Pancreas (tissue), 10 donors: ENCODE measurements at places on chromosomes 11 and 22. TPM values are rescaled to one million over a fixed set of nuclear protein-coding genes. Genes with fewer than 3 reads are reported as not detected.
A peak's percentile ranks its signal among the peaks of the same experiment; 100 is the strongest.

GRCh38 chr11:36151933-36152580 is 137.2 kb downstream of the COMMD9 start:
- no peak for DNase-seq

DNA sequence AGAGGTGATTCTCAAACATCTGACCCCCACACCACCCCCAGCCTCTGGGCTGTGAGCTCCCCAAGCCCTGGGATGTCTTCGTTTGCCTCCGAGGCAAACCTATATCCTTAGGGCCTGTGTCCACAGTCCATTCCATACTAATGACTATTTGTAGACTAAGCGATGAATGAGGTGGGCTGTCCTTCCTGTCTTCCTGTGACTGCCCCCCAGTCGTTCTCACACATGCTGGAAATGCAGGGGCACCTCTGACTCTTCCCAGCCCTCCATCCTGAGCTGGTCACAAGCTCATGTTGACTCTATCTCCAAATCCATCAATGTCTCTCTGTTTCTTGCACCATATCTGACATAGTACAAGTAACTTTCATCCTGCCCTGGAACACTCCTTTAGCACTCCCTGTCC is 4.8 kb downstream of the ATG16L2 start:
- no peak for DNase-seq

DNA sequence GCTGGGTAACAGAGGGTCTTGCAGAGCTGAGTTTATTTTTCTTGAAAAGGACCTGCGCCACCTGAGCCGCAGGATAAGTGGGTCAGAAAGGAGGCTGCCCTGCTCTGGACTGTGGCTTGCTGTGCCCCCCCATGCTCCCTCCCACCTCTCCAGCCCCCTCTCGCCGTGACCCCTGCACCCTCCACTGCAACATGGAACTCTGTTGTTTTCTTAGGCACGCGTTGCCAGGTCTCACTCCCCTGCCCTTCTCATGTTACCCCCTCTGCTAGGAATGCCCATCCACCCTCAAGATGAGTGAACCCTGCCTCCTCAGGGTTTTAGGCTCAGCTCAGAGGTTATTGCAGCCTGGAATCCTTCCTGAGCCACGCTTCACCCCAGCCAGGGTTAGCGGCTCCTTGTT is 10.8 kb downstream of the ETS1 start:
- no peak for DNase-seq

DNA sequence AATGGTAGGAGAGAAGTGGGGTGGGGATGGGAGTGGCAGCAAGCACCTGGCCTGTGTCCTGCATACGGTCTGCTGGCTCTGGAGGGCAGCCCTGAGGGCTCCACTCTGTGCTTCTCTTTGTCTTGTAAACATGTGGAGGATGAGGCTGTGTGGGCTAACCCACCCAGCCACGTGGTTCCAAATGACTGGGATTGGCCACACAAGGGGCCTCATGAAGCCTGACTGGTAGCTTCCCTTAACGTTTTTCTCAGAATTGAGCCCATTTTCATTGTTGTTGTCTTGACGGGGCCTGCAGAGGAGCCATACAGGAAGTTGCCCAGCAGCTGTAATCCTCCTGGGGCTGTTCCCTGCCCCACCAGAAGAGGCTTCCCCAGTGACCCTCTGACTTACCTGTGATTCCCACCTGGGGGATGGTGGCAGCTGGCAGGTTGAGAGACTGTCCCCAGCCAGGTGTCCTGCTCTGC is 18.0 kb downstream of the DERL3 start:
- peak; percentile 15 for DNase-seq

- DNase-seq, result no peak
These were observed 110.5 kb upstream of the THY1 start for GRCh38 chr11:119533462-119533861.

- DNase-seq, result peak; percentile 64
These were observed 27.8 kb upstream of the AMOTL1 start for GRCh38 chr11:94740083-94741021.

- DNase-seq, result no peak
These were observed 41.2 kb upstream of the ANO5 start for GRCh38 chr11:22151649-22152197.

DNA sequence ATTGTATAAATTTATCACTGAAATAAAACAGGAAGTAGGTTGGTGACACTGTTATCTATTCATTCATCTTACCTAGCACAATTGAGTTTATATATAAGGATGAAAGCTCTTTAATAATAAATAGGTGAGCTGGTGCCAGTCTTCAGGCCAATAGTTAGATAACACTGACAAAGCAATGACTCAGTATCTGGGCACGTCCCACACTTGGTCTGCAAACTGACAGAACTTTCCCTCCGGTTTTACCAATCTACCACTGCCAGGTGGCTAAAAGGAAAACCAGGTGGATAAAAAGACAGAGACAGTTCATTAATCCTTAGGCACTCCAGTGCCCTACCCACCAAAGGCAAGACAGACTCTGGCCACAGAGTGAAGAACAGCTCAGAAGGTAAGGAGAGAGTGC is 17.6 kb downstream of the DDB1 start:
- DNase-seq, result no peak

DNA sequence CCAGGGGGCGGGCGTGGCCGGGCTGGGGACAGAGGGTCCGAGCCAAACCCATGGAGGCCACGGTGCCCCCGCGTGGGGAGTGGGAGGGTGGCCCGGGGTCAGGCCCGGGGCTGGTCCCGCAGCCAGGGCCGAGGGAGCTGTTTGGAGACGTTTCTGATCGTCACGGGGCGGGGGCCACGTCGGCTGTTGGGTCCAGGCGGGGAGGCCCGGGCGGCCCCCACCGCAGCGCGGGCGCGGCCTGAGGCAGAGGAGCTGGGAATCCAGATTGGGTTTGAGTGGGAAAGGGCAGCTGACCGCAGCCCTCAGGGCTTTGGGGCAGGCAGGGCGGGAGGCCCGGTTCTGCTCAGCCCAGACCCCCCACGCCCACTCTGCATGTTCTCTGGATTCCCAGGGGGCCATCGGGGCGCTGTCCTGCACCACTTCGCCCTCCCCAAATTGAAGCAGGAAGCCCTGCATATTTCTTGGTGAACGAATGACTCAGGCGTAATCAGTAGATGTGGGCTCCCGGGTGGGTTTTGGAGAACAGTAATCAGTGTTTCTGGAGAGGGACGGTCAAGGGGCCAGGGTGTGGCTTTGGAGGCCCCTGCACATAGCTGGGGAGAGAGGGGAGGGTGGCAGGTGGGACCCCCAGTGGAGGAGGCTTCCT is 583 bp downstream of the MRPL23 start:
- no peak for DNase-seq

DNA sequence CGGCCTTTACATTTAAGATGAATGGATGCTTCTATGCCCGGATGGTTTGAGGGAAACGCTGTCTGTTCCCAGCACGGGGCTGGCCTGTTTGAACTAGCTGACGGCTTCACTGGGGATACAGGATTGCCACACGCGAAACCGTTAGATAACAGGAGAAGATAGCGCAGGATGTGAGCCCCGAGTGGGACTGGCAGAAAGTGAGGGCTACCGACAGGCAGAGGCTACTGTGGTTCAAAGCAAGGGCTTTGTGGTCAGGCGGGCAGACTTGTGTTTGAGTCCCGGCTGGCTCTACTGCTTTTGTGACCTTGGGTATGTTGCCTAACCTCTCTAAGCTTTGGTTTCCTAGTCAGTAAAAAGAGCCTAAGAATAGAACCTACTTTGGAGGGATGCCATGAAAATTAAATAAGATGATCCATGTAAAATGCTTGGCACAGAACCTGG is 2.8 kb upstream of the OAF start:
- no peak for DNase-seq

- DNase-seq, result peak; percentile 86
These were observed 16.2 kb downstream of the EIF4G2 start for GRCh38 chr11:10792385-10793068.

DNA sequence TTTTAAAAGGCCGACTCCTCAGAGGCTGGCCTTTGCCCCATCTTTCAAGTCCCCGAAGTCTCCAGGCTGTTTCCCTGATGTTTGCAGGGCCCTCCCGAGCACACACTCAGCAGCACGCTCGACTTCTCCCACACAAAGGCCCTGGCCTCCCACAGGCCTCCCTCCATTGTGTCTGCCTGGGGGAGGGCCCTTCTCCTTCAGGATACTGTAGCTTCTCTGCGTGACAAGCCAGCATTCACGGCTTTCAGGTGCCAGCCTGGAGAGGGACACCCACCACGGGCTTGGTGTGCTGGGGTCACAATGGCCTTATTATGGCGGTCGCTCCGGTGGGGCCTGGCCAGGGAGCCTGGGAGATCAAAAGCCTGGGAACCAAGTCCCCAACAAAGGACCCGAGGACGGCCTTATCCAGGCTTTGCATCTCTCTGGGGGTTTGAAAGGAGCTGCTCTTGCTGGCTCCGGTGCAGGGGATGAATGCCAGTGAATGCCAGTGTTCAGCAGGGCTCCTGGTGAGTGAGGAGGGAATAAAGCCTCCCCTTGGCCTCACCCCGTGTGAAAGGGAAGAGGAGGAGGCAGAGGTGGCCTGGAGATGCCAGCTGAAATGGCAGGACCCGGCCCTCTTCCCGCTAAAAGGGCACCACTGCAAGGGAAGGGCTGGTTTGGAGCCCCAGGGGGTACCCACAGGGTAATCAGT is 55.0 kb downstream of the TRAF6 start:
- DNase-seq, result peak; percentile 55

DNA sequence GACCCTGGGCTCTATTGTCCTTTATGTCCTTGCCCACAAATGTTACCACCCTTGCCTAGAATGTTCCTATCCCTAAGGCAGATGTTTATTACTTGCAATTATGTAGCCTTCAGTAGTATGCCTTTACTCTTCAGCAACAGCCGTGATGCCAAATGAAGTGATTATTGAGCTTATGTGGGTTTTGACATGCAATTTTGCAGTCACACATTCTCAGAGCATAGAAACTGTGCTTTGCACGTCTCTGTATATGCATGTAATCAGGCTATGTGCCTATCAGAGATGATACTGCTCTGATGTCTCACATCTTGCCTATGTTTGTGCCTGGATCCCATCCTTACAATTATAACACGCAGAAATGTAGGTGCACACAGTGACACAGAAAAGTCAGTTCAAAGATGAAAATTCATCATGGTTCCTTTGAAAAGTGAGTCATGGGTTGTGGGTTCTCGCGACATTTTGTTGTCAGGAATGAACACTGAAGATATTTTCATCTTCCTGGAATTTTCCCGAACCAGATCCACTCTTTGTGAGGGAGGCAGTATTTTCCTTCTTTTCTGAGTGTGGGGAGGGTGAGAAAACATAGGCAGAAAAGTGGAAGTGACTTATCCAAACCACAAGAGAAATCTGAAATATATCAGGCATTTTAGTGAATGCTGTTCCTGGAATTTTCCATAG is 81.1 kb downstream of the BMAL1 start:
- no peak for DNase-seq

DNA sequence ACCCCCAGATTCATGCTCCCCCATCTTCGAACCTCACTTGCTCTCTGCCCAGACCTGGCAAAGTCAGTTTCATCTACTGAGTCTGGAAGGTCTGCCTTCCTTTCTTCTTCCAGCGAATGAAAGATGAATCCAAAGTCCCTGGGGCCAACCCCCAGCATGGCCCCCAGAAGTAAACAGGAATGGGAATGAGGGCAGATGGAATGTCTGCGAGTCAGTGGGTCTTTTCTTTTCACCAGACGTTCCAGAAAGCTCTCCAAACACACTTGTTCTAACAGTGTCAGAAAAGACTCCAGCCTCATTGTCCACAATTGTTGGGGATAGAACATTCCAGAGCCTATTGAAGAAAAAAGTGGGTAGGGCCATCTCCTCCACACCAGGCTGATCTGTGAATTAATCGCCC is 28.6 kb downstream of the RIBC2 start:
- no peak for DNase-seq

DNA sequence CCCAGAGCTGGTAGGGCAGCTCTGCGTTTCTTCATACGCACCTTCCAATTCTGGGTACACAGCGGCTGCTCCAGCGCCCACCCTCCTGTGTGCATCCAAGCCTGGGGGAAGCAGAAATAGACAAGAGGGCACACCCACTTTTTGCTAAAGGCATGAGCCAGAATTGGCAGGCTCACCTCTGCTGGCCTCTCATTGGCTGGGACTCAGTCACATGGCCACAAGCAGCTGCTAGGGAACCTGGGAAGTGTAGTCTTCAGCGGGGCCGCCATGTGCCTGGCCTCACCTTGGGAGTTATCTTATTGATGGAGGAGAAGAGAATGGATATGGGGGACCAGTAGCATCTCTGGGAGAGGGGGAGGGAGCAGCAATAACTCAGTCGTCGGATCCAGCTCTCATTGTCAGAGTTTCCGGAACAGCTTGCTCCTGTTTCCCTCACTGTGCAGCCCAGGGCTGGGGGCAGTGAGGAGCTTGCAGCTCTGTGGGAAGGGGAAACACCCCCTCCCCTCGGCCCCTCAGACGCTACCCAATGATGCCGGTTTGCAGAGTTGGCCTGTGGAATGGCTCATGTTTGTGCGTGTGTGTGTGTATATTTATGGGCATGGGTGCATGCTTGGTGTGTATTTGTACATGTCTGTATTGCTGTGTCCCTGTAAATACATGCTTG is 11.8 kb upstream of the MIEF1 start:
- peak; percentile 73 for DNase-seq

DNA sequence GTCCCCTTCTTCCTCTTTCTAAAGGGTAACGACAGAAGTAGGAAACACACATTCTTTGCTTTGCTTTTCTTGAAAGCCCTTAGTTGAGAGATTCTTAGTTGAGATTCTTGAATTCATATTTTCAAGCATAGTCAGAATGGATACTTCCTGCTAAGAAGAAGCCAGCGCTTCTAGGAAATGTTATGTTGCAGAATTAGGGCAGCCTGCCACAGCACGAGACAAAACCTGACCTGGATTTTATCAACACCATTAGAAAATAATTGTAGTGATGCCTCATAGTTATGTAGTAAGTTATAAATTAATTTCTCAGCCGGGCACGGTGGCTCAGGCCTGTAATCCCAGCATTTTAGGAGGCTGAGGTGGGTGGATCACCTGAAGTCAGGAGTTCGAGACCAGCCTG is 37.9 kb upstream of the NUP160 start:
- no peak for DNase-seq

DNA sequence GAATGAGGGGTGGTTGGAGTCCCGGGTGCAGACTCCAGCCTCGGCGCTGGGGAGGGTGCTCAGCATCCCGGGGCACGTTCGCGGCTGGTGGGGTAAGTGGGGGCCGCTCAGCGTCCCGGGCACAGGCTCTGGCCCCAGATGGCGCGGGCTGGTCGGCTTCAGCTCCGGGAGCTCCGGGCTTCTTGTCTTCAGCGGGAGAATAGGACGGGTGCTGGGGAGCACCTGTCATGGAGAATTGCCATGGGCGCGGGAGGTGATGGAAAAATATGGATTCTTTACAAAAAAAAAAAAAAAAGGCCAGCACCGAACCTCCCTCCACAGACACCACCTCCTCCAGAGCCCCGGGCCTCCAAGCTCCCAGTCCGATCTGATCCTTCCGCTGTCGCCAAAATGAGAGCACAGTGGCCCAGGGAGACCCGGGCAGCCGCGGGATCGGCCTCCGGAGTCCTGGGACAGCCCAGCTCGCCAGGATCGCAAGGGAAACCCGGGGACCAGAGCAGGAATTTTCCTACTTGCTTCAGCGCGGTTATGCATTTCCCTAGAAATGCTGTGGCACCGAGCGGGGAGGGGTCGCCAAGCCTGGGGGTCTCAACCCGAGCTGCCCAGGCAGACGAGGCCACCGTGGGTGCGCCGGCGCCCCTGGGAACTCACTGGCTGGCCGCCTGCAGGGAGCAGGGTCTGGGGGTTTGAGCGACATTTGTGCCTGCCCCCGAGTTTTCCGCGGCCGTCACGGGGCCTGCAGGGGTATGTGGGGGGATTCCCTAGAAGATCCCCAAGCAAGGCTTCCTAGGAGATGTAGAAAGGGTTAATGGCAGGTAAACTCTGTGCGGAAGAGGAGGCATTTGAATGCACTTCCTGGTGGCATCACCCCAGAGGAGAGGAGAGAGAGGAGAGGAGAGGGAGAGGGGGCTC is 1336.9 kb downstream of the BRD1 start:
- peak; percentile 54 for DNase-seq

Gene SLC22A25
- not detected for total RNA-seq

Gene ACCS
- total RNA-seq, result 20.9 TPM

Gene IGF2
- total RNA-seq, result 25.4 TPM

Gene USP2
- total RNA-seq, result 4.7 TPM

Gene LGR4
- 63.1 TPM for total RNA-seq
